Coronary artery (tissue), 2 donors: ENCODE measurements at places on chromosomes 5 and 9.

DNA sequence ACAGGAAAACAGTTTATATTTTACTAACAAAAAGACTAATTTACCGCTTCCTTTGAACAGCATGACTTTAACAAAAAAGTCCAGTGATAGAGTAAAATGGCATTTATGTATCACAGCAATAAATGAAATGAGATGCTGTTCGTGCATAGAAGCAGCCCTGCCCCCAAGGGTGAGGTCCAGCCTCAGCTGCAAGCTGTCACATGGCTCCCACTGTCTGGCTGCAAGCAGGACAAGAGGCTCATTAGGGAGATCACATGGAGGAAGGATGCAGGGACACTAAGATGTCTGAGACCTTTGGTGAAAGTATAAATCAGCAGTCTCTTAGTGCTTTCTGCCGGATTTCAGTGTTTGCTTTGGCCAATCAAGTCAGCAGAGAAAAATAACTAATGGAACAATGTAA is 23.0 kb downstream of the GDNF start:
- no peak for DNase-seq

GRCh38 chr5:115295777-115296123 is 704 bp downstream of the CCDC112 start:
- no peak for DNase-seq

GRCh38 chr9:121902461-121903135 is 190.5 kb downstream of the TTLL11 start:
- DNase-seq: peak; percentile 79

DNA sequence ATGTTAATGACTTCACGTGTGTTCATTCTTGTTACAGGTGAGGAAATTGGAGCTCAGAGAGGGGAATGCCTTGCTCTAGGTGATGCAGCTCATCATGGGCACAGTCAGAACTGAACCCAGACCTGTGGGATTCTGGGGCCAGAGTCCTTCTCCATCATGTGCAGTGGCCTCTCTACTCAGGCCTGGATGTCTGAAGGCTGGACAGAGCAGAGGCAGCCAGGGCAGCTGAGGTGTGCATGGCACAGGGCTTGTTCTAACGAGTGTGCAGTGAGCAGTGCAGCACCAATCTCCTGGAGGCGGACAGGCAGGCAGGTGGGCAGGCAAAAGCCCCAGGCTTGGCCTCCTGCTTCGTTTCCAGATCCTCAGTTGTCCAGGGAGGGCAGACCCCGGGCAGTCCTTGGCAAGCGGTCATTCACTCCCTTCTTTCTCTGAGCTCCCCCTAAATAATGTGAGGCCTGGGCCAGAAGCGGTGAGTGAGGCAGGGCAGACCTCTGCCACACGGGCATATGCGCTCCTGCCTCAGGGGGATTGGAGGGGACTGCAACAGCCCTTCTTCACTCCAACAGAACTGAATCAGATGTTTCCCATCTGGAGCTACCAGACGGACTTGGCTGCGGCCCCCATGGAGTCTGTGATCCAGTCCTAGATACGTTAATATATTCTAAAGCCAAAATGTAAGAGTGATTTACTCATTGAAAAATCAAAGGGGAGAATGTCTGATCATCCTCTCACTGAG is 68.7 kb upstream of the FSTL4 start:
- DNase-seq: peak; percentile 36

DNA sequence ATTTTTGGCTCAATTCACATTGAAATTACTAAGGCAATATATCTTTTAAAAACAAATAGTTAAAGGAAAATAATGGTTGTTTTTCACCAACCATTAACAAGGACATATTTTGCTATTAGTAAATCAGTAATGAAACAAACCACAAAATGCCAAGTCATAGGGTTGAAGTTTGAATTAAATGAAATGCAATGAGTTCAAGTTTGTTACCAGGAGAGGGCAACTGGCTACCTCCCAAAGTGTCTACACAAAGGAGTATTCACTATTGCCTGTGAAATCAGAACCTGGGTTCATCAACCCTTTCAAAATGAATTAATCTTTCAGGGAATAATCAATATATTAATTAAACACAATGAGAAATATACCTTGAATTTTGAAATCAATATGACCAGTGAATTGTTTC is 138.4 kb upstream of the DMRTA1 start:
- DNase-seq: no peak

DNA sequence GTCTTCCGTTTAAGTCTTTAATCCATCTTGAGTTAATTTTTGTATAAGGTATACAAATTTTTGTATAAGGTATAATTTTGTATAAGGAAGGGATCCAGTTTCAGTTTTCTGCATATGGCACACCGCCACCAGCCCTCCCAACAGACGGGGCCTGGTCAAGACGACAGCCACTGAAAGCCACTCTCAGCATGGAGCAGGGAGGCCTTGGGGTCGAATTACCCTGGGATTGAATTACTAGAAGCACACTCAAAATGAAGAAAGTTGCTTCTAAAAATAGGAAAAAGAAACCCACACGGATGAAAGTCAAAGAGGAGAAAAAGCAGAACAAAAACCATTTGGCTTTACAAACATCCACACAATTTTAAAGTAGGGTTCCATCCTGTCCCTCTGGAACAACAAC is 586.2 kb upstream of the ADAMTS16 start:
- no peak for DNase-seq

DNA sequence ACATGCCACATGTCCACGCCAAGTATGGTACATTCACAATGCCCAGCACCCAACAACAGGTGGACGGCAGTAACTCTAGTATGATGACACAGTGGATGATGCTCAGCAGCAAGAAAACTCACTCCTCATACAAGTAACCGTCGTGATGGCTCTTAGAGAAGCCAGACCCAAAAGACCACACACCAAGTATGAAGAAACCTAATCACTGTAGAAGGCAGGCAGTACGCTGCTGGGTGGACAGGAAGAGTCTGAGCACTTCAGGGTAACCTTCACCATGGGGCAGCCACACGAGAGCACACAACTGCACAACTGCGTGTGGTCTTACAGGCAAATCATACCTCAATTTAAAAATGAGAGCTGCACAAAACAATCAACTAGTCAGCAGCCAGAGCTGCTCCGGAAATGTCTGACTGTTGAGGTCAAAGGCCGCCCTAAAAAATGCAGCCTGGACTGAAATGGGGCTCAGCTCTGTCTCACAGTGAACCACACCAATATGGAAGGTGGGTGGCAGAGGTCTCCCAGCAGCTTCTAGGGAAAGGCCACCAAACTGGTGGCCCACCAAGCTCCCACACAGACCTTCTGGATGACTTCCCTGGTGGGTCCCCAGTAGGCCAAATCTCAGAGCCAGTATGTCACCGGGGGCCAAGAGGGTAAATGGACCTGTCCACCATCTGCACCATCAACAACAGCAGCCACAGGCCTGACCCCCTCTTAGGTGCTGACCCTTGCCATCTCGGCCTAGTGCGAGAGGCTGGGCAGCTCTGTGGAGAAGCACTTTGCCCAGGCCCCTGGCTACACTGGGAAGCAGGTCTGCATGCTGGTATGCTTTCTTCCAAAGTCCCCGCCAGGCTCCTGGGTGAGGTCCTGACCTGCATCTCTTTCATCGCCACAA is 17.8 kb downstream of the BICD2 start:
- peak; percentile 69 for DNase-seq

DNA sequence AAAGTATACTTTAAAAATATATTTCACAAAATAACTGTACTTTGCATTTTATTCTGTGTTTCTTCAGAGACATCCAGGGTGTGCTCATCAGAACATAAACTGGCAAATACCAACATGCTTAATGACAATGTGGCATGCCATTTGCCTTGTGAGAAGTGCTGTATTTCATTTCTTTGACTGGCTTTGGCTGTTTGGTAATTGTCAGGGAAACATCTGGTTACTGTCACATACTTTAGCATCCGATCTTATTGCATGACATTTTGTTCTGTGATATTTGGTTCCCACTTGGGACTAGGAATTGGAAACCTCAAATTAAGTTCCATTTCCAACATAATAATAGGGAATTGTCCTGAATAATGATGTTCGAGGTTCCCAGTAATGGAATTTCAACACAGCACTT is 96.5 kb downstream of the FGF10 start:
- no peak for DNase-seq

- no peak for DNase-seq
These were observed 308.4 kb downstream of the MSX2 start for GRCh38 chr5:175032741-175033151.

GRCh38 chr9:38164659-38165221 is 95.7 kb upstream of the SHB start:
- no peak for DNase-seq

DNA sequence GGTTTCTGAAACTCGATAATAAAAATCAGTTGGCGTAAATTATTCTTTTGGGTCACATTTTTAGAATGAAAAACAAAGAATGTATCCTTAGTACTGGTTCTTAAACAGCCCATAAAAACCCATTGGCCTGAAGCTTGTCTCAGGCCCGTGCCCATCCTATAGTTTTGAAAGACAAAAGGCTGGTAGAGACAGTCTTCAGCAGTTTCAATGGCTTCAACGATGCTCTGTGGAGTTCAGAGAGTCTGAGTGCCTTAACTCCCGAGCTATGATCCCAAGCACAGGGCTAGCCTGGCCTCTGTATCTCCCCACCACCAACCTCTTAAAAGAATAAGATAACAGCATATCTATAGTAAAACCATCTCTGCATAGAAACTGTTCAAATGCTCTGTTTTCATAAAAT is 595.0 kb downstream of the CDH12 start:
- no peak for DNase-seq

DNA sequence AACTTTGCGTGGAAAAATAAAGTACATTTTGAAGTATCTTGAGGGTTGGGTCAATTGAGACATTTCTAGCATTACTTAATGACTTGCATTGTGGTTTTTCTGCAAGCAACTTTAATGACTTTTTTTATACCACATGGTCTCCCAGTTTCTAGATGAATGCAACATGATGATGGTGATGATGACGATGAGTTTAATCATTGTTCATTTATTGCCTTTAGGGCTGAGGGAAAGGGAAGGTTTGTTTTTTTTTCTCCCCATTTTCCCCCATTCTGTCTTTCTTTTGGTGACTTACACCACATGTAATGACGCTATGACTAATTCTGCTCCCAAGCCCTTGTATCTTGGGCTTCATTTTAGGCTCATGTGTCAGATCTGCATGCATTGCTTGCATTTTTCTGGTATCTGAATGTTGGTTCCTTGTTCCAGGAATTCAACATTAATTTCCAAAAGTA is 57.7 kb upstream of the NXNL2 start:
- DNase-seq: no peak

- no peak for DNase-seq
These were observed 848.4 kb upstream of the COX7C start for GRCh38 chr5:85769347-85769746.

DNA sequence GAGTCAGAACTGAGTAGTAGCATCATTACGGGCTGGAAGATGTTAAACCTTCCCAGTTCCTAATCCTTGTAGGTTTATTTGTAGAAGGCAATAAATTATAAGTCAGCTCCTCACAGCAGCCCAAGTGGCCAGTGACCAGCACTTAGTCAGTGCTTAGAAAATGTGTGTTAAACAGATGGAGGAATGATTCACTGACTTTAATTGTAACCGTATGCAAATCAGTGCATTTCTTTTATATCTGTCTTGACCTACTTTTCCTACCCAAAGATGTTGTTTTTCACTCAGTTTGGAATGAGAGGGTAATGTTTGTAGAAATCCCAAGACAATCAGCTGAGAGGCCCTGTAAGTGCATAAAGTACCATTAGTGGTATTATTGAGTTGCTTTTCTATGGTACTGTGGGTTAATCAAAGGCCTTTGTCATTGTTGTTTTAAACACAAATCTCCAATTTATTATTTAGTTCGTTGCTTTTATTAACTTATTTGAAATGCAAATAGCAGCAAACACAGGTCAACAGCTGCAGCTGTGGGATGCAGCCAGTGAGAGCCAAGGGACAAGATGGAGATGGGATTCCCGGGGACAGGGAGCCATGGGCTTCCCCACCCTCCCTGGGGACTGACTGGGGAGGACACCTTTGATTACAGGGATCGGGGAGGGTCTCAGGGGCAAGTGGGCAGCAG is 49.8 kb downstream of the MAP1B start:
- no peak for DNase-seq

GRCh38 chr9:35340046-35340445 is 149.9 kb upstream of the RUSC2 start:
- DNase-seq: no peak

- DNase-seq: no peak
These were observed 227.6 kb downstream of the SAXO1 start for GRCh38 chr9:18805386-18805785.

- no peak for DNase-seq
These were observed 35.5 kb upstream of the CDKN2B start for GRCh38 chr9:22044583-22044982.

DNA sequence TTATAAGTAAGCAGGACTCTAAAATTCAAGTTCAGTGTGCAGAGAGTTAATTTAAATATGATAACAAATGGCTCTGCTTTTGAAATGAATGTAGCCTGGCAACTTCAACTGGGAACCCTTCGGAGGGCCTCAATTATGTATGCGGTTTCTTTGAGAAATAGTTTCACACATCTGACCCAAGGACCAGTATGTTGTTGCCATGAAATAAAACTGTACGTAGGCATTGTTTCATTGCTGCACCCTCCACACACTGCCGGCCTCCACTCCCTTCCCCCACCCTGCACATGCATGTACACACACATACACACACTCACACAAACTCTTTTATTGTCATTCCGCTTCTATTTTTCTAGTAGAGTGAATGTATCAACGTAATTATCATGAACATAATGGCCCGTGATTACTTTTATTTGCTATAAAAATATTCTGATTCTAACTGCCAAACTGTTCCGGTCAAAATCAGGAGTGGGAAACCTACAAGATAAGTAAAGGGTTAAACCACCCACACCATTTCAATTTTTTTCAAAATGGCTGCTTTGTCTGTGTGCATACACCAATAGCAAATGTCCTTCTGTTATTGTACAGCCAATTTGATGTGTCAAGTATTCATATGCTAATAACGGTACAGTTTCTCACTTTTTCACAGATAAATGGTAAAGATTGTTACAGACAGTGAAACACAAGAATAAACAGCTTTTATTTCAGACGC is 215.5 kb upstream of the TMEM161B start:
- no peak for DNase-seq

- DNase-seq: no peak
These were observed 694 bp upstream of the PHPT1 start for GRCh38 chr9:136848393-136849037.

DNA sequence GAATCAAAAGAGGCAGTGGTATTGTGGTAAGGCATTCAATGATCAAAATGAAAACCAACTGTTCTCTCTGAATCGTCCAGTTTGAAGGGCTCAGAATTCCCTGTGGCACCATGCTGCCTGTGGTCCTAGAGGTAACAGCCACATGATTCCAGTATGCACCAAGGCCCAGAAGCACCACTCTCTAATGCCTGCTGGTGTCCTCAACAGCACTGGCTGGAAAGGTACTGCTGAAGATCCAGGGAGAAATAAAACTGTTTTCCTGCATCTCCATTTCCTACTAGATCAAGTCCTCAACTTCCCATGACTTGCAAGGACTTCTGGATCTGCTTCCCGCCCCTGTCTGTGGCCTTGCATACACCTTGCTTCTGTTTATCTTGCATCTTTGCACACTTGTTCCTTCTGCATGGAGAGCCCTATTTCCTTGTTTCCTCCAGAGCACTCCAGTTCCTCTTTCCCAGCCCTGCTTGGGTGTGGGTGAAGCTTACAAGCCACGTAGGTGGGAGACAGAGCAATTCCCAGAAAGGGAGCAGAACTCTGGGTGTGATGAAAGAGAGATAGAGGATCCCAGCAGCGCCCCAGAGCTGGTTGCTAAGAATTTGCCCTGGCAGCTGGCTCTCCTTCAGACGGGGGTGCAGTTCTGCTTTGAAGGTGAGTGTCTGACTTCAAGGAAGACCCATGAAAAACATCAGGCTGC is 41.0 kb upstream of the EQTN start:
- DNase-seq: no peak

- no peak for DNase-seq
These were observed 176.2 kb downstream of the NR3C1 start for GRCh38 chr5:143227301-143227700.
